Right lung (tissue), 10 donors: ENCODE measurements at places on chromosomes 2 and 18. TPM values are rescaled to one million over a fixed set of nuclear protein-coding genes. Genes with fewer than 3 reads are reported as not detected.

STEAP3 gene
- polyA plus RNA-seq, result 4.4 TPM

RASGRP3 gene
- 43.0 TPM for polyA plus RNA-seq

SLC5A7 gene
- 0.16 TPM for polyA plus RNA-seq

TEX44 gene
- not detected for polyA plus RNA-seq

GRCh38 chr2:194870974-194871535, 786.0 kb upstream of the SLC39A10 start:
- no peak for DNase-seq

DNA sequence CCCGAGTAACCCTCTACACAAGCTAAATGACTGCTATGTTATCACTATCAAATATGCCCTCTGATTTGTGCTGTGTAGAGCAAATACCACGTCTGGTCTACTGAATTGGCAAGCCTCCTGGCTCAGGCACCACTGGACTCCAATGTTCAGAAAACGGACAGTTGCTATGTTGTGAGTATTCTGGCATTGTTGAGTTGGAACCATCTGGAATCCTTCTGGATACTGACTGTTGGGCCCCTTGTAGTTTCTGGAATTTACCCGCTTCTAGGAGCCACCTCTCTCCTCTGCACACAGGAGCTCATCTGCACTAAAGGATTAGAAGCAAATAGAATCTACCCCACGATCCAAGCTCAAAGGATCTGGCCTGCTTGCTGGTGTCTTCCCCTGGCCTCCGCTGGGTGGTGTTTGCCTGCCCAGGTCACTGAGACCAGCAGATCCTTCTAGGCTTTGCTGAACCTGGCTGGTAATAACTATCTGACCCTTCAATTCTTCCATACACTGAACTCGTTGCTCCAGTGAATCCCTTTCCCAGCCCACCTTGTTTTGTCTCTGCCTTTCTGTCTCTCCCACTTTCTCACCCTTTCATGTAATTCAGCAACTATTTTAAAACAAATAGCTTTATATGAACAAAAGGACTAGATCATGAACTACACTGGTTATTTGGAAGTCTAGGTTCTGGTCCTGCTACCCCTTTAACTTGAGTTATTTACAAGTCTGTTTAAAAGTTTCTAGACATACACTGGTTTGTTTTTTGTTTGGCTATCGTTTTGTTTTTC, 2.1 kb upstream of the HAAO start:
- DNase-seq, result peak; percentile 39

DNA sequence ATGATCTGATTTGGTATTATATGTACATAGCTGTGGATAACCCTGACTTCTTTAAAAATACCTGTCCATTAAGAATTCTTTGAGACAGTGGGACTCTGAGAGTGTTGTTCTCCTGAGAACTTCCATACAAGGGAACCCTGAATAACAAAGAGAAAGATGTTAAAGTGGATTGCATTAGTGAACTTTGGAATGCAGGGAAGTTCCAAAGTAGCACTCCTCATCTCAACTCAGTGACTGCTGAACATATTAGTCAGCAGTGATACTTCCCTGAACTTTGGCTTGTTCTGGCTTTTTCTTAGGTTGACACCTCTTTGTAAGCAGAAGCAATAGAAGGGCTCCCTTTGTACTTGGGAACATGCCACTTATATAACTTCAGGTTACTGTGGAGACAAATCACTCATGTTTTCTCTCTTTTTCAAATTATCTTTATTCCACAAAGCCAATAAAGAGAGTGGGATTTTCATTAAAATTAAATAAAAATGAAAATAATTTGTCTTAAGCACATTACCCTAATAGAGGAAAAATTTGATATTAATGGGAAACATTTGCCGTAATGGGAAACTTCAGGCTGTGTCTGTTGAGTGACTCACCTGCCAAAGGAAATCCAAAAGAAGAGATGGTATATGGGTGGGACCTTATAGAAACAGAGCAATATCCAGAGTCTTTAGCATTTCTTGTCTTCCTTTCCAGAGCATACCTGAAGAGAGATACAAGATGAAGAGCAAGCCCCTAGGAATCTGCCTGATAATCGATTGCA, 33.3 kb downstream of the CFLAR start:
- no peak for DNase-seq

DNA sequence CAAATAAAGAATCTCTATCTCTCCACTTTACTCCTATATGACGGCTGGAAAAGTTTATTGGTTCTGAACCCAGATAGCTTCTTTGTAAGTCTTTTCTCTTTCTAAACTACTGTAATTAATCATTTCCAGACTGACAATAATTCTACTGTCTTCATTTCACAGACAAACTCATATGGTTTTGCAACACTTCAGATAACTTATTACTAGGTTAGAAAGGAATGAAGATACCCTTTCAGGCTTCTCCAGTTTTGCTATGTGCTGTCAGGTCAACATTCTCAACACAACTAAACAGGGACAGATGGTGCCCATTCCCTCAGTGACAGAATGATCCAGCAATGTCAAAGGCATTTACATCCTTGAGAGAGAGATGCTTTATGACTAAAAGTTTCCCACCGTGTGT, 198.5 kb upstream of the ITGA4 start:
- no peak for DNase-seq

- DNase-seq, result no peak
These were observed 390.7 kb upstream of the TMEFF2 start for GRCh38 chr2:192585418-192585817.

- DNase-seq, result no peak
These were observed 569.8 kb downstream of the ARHGAP15 start for GRCh38 chr2:143698888-143699570.

GRCh38 chr18:60554967-60555366, 182.4 kb upstream of the MC4R start:
- no peak for DNase-seq

DNA sequence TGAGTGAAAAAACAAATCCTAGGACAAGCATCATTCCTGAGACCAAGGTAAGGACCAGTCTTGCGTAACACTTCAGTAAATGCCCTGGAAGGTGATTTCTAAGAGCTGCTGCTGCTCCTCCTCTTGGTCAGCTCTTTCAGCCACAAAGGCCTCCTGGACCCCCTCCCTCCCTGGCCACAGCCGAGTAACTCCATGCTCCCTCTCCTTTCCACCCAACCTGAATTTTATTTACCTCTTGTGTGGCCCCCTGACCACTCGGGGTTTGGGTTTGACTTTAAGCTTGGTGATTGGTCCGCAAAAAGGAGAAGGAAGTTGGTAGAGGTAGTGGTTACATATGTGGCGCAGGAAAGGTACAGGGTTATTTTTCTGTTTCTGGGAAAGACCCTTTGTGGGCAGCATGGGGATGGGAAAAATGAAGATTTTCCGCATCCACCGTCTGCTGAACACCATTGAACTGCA, 9.2 kb downstream of the HTRA2 start:
- no peak for DNase-seq

DNA sequence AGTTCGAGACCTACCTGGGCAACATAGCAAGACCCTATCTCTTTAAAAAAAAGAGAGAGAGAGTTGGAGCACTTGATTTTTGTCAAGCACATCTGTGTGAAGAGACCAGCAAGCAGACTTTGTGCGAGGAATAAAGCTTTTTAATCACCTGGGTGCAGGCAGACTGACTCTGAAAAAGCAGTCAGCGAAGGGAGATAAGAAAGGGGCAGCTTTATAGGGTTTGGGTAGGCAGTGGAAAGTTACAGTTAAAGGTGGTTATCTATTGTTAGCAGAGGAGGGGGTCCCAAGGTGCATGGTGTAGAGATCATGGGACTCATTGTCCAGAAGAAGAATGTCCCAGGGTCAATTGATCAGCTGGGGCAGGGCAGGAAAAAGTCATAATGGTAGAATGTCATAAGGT, 34.4 kb downstream of the NCL start:
- DNase-seq, result no peak

- DNase-seq, result no peak
These were observed 28.2 kb downstream of the ANTXR1 start for GRCh38 chr2:69041214-69041613.

DNA sequence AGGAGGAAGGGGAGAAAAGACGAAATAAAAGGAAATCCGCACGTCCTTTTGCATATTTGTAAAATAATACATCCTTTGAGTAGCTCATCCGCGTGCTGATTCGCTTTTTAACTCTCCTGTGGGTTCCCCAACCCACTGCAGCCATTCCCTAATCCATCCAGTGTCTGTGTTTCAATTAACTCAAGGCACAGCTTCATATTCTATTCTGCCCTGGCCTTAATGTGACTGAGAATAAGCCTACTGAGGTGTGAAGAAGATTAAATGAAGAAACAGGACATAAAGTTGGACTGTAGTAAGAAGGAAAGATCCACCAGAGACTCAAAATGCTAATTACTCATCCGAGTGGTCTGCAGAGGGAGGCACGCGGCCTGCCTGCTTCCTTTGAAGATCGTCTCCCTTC, 161.4 kb upstream of the SH3BP4 start:
- DNase-seq, result no peak

DNA sequence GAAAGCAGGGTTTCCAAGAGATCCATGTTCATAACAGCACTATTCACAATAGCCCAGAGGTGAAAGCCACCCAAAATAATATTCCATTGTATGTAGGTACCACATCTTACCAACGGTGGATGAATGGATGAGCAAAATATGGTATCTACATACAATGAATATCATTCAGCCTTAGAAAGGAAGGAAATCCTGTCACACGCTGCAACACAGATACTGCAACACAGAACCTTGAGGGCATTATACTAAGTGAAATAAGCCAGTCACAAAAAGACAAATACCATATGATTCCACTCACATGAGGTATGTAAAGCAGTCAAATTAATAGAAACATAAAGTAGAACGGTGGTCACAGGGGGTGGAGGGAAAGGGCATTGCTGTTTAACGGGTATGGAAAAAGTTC, 155.7 kb downstream of the DTNB start:
- DNase-seq, result no peak
